ENCODE measurements at places on chromosomes 13 and 19. TPM values are rescaled to one million over a fixed set of nuclear protein-coding genes. Genes with fewer than 3 reads are reported as not detected.

DAND5 gene
- total RNA-seq = 0.12 TPM

SGCG gene
- not detected for total RNA-seq

KIR3DL1 gene
- not detected for total RNA-seq

LILRB1 gene
- total RNA-seq = not detected

C19orf44 gene
- 2.9 TPM for total RNA-seq

ZNF45 gene
- 11.6 TPM for total RNA-seq

TMEM38A gene
- total RNA-seq = 2.0 TPM

FBXO17 gene
- 59.5 TPM for total RNA-seq

TMEM238 gene
- 10.0 TPM for total RNA-seq

PGLYRP1 gene
- not detected for total RNA-seq

SMIM44 gene
- total RNA-seq = not detected

HPN gene
- total RNA-seq = 0.10 TPM

IGFL3 gene
- total RNA-seq = 0.40 TPM

FAM216B gene
- total RNA-seq = not detected

ICAM3 gene
- 8.5 TPM for total RNA-seq

PRRG2 gene
- total RNA-seq = 0.56 TPM

ZNF460 gene
- 1.0 TPM for total RNA-seq

ACER1 gene
- total RNA-seq = not detected

PRR19 gene
- 4.3 TPM for total RNA-seq

CDX2 gene
- 0.60 TPM for total RNA-seq

FGF21 gene
- not detected for total RNA-seq

CYP4F3 gene
- total RNA-seq = 4.0 TPM

CALR3 gene
- not detected for total RNA-seq

MAB21L1 gene
- not detected for total RNA-seq

ARL11 gene
- total RNA-seq = not detected

KLK12 gene
- total RNA-seq = not detected

COL4A2 gene
- total RNA-seq = 138 TPM

ZNF99 gene
- total RNA-seq = not detected

KIRREL2 gene
- total RNA-seq = 0.47 TPM

TRPC4 gene
- total RNA-seq = not detected

CLDND2 gene
- 4.6 TPM for total RNA-seq

NAPSA gene
- 0.84 TPM for total RNA-seq

FCHO1 gene
- total RNA-seq = 19.9 TPM

FFAR1 gene
- total RNA-seq = not detected

EDNRB gene
- total RNA-seq = not detected

EFNA2 gene
- total RNA-seq = 2.4 TPM
